ENCODE measurements at places on chromosomes 6 and 20.

GRCh38 chr6:123986938-123987337 is 183.3 kb downstream of the NKAIN2 start:
- peak; percentile 2 for DNase-seq

DNA sequence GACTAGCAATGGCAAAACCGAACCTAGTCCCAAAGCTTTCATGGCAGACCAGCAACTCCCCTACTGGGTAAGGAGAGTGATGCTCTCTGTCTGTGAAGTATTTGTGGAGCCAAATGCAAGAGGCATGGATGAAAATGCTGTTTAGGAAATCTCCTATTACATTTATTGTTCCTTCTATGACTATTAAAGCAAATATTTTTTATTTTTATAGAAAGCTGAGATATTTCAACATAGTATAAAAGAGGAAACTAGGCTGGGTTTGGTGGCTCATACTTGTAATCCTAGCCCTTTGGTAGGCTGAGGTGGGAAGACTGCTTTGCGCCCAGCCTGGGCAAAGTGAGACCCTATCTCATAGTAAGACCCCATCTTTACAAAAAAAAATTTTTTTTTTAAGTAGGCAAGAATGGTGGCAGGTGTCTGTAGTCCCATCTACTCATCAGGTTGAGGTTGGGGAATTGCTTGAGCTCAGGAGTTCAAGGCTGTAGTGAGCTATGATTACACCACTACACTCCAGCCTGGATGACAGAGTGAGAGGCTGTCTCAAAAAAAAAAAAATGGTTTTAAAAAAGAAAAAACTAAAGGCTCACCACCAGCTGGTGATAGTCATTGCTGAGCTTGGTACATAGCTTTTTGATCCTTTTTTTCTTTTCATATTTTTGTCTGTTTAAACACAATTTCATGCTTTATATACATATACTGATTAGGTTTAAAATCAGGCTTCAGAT is 11.3 kb downstream of the KDM1B start:
- no peak for DNase-seq

DNA sequence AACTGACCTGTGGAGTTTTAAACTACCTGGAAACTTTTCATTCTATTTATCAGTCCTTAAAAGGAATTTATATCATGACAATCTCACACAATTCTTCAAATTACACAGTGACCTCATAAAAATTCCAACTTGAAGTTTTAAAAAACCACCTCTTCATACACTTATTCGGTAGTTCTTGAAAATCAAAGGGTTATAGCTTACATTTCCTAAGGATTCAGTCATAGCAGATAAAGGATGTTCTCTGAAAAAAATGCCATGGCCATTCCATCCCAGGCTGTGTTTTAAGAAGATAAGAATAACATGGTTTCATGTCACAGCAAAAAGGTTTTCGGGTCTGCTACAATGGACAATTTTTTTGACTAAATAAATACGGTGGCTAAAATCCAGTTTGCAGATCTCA is 41.2 kb downstream of the GOPC start:
- DNase-seq: no peak

GRCh38 chr6:47083586-47084047 is 41.5 kb upstream of the ADGRF1 start:
- no peak for DNase-seq

DNA sequence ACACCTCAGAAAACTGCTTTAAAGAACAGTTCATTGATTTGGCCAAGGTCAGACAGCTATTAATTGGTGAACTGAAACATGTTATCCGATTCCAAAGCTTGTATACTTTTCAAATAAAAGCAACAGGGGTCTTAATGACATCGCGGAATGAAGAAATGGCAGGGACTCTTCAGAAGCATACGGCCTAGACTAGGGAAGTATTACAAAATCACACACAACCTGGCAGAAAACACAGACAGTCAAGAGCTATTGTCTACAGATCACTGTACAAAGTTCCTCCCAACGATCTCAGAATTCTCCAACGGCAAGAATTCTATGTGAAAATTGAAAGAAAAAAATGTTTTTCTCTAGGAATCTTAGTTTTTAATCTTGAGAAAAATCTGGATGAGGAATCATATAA is 105.5 kb downstream of the PTPRK start:
- no peak for DNase-seq

DNA sequence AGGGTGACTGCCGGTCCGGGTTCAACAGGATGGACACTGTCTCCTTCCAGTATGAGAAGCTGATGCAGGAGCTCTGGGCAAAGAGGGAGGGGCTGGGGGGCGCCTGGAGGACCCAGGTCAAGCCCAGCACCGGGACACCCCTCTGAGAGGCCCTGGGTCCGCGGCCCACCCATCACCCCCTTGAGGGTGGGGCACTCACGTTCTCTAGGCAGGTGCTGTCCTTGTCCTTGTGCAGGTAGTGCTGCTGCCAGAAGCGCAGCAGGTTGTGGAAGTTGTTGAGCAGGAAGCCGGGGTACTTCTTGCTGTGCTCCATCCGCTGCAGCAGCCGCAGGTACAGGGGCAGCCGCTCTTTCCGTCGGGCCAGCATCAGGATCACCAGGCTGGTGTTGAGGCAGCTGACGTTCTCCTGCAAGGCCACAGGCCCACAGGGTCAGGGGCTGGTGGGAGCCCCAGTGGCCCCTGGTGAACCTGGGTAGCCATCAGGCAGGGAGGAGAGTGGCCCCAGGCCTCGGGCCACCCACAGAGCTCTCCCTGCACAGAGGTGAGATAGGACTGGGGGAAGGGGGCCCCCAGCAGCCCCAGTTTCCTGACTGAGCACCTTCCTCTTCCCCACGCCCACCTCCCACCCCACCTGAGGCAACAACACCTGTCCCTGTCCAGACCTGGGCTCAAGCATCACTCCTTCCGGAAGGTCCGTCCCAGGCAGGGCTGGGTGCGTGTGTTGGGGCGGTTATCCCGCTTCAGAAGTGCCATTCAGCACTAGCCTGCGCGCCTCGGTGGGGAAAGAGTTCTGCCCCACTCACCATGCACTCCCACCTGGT is 47.8 kb downstream of the MYH7B start:
- no peak for DNase-seq

- no peak for DNase-seq
Measured at GRCh38 chr6:3233904-3234303, 6.5 kb upstream of the TUBB2B start.
